ENCODE measurements at places on chromosomes 6 and 20.

- no peak for DNase-seq
Measured at GRCh38 chr6:128499079-128499731, 21.2 kb downstream of the PTPRK start.

- DNase-seq = no peak
Measured at GRCh38 chr20:57330998-57331397, 1.4 kb downstream of the SPO11 start.

GRCh38 chr6:45737331-45738056 lies 278.2 kb downstream of the CLIC5 start:
- DNase-seq = no peak

DNA sequence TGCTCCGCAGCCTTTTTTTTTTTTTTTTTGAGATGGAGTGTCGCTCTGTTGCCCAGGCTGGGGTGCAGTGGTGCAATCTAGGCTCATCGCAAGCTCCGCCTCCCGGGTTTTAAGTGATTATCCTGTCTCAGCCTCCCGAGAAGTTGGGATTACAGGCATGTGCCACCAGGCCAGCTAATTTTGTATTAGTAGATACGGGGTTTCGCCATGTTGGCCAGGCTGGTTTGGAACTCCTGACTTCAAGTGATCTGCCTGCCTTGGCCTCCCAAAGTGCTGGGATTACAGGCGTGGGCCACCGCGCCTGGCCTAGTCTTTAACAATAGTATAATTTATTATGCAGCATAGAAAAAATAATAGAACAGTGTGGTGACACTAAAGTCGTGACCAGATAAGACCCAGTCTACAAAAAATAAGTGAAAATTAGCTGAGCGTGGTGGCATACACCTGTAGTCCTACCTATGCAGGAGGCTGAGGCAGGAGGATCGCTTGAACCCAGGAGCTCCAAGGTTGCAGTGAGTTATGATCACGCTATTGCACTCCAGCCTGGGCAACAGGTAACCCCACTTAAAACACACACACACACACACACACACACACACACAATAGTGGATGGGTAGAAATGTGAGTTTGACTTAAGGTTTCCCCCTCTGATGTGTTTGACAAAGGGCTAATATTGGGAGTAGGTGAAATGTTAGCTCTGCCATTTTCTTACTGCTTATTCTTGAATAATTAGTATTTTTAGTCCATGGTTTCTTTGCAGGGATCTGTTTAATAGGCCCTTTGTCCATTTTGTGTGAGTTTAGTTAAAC lies 6.5 kb downstream of the PIM1 start:
- DNase-seq = no peak

GRCh38 chr20:50242863-50243609 lies 52.4 kb downstream of the CEBPB start:
- DNase-seq = no peak

- no peak for DNase-seq
Measured at GRCh38 chr6:116596815-116597214, 19.5 kb upstream of the RSPH4A start.

DNA sequence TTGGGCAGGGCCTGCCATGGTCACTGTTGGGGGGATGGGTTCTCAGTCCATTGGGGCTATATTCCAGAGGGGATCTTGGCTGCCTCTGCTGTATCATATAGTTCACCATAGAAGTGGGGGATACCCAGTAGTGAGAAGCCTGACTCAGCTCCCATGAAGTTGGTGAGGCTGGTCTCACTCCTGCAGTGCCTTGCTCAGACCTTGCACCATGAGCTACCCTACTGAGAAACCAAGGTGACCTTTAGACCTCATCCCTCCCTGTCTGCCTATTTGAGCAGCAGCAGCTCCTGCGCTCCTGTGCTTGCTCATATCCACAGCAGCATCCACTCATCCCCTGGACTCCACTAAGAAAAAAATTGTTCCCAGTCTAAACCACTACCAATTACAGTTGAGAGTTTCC lies 56.0 kb upstream of the HEY2 start:
- no peak for DNase-seq

GRCh38 chr20:34262488-34263288 lies 21.5 kb downstream of the ASIP start:
- DNase-seq = no peak

- no peak for DNase-seq
Measured at GRCh38 chr6:134287859-134288537, 29.9 kb downstream of the SGK1 start.

DNA sequence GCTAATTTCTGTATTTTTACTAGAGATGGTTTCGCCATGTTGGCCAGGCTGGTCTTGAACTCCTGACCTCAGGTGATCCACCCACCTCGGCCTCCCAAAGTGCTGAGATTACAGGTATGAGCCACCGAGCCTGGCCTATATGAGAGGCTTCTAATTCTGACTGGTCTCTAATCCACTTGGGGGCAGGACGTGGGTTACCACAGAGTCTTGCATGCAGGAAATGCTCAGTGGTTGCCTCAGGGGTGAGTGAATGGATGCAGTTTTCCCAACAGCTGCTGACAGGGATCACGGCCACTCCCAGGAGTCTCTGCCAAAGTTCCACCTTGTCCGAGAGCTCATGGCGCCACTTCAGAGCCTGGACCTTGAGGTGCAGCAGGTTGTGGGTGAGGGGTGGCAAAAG lies 6.4 kb upstream of the FANCE start:
- no peak for DNase-seq

DNA sequence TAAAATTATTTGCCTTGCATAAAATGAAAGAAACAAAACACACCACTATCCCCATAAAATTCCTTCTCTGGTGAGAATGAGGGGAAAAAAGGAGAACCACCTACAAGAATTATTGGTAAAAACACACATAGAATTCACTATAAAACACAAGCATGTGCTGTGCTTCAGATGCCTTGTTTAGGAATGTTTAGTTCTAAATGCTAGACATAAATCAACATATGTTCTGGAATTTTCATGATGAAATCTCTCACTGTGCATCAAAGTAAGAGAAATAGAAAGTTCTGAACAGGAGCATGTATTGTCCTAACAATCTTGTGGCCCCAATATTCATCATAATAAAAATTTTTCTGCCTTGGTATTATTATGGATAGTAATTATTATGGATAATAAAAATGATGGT lies 111.0 kb downstream of the PLCB4 start:
- no peak for DNase-seq

- no peak for DNase-seq
Measured at GRCh38 chr20:49345524-49345923, 67.7 kb upstream of the ZNFX1 start.

DNA sequence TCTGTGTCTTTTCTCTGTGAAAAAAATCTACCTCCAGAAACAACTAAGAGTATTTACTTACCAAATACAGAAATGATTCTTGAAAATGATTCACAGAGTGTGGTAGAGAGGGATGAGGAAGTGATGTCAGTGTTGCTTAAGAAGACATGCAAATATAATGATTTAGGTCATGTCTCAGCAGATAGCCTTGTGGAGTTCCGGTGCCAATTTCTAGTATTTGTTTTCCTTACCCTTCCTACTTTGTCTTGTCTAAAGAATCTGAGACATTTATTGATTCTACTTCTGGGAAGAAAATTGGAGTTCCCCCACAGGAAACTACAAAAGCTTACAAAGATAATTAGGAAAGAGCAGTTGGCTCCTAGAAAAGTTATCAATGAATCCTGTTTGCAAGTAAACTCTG lies 68.8 kb downstream of the GJA1 start:
- no peak for DNase-seq

DNA sequence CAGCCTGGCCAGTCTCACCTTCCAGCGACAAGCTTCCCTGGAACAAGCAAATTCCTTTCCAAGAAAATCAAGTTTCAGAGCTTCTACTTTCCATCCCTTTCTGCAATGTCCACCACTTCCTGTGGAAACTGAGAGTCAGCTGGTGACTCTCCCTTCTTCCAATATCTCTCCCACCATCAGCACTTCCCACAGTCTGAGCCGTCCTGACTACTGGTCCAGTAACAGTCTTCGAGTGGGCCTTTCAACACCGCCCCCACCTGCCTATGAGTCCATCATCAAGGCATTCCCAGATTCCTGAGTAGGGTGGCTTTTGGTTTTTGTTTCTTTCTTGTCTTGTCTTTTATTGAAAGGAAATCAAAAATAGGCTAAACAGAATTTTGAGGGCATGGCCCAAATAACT lies 24.3 kb downstream of the MYCT1 start:
- no peak for DNase-seq

GRCh38 chr6:55636406-55637102 lies 57.6 kb upstream of the HMGCLL1 start:
- DNase-seq = no peak

DNA sequence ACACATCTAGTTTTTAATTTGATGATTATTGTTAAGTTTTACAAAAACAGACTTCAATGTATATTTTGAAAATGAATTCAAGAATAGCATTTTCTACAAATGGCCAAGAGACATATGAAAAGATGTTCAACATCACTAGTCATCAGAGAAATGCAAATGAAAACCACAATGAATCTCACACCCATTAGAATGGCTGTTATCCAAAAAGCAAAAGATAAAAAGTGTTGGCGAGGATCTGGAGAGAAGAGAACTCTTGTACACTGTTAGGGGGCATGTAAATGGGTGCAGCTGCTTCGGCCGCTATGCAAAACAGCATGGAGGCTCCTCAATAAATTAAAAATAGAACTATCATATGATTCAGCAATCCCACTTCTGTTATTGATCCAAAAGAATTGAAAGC lies 185.8 kb upstream of the CCN2 start:
- no peak for DNase-seq

GRCh38 chr6:43101497-43101896 lies 25.4 kb downstream of the PTK7 start:
- no peak for DNase-seq

DNA sequence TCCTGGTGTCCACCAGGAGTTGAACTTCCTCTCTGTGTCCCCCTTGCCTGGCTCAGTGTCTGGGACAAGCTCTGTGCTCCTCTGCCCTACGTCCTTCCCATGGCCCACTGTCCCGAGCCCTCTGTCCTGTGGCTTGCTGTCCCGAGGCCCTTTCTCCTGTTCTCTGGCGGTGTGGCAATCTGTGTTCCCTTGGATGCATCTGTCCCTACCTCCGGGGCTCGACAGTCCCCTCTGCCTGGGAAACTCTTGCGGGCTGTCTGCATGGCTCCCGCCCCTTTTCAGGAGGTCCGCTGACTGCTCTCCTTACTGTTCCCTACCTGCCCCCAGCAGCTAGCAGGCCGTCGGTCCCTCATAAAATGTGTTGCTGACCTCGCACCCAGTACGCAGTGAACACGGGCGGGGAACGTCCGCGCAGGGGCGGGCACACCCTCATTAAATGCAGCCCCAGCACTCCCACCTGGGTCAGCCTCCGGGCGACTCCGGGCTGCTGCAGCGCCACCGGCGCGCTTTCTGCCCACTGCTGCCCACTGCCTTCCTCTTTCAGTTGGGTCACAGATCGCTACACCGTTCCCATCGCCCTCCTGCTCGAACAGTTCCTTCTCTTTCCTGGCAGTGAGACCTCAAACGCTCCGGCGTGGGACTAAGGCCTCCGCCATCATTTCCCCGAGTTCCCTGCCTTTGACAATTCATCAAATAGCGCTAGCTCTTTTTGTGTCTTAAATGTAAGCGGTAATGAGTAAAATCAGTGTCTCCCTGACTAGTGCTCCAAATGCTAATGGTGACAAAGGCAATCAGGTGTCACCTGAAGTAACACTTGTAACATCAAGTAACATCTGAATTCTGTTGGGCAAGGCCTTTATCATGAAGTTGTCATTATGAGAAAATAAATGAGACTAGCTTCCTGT lies 60.5 kb downstream of the RSPH3 start:
- no peak for DNase-seq

GRCh38 chr6:116313101-116313776 lies 33.5 kb upstream of the TSPYL1 start:
- no peak for DNase-seq

- DNase-seq = peak; percentile 41
Measured at GRCh38 chr6:150395388-150396009, 26.7 kb downstream of the IYD start.

GRCh38 chr6:13712599-13712898 lies 914 bp upstream of the RANBP9 start:
- DNase-seq = no peak

DNA sequence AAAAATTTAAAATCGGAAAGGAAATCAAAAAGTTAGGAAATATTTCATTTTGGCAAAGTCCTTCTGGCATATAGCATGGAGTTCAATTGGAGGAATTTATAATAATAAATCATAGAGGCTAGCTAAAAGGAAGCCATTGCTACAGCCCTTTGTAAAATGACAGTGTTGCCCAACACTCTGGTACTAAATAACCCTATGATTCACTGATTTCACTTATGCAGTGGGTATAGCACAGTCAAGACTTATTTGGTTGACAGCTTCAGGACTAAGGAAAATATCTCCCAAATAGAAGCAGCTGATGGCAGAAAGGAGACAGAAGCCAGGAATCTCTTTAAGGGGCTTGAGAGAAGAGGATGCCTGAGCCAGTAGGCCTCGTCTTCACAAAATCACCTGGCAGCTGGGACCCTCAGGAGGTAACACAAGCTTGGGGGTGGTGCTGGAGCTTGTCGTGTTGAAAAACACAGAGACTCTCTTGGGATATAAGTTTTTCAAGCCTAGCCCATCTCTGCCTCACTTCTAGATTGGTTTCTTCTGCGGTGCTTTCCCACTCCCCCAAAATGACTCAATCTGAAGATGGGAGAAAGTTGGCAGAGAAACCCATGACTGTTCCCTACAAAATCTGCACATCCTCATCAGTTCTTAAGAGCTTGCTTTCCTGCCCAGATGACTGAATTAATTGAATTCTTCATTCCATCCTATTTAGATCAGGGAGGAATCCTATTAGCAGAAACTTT lies 38.4 kb upstream of the EYA4 start:
- no peak for DNase-seq

GRCh38 chr6:5133943-5134342 lies 48.8 kb downstream of the PPP1R3G start:
- no peak for DNase-seq

All from NCI-H1930 (cell line).